ENCODE measurements at places on chromosomes 5 and 9.

GRCh38 chr5:57382655-57383054, 100.0 kb downstream of the ACTBL2 start:
- DNase-seq, result no peak

DNA sequence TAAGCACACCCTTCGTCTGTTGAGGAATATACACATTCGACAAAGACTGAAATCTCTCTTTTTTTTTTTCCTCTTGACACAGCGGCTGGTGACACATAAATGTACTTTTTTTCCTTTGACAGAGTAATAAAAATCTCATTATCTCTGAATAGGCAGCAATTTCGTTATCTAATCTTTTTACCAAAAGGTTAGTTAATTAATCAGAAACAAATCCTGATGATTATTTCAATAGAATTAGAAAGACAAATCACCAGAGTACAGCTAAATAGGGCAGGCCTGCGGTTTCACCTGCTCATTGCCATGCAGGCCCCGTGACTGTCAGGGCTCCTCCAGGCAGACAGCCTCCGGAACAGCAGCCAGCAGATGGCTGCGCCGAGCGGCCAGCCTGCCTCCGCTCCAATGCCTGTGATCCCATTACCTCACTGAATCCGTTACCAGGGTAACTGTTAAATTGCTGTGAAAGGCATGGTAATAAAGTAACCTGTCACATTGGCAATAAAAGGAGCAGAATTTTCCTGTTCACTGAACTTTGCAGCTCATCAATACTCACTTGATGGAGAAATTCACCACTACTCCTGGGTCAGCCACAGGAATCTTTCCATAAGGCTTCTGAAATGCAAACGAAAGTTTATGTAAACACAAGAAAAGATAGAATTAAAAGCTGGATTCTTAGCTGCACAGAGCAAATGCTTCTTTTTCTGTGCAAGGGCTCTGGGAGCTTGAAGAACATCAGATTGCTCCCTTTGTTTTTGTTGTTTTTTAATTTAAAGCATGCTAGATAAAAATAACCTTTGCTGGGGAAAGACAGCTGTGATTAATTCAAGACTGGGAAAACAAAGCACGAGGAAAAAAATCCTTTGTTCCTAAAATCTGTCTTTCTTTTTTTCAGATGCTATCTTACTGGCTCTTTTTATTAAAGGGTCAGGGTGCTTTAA, 666.4 kb upstream of the ZNF608 start:
- no peak for DNase-seq

DNA sequence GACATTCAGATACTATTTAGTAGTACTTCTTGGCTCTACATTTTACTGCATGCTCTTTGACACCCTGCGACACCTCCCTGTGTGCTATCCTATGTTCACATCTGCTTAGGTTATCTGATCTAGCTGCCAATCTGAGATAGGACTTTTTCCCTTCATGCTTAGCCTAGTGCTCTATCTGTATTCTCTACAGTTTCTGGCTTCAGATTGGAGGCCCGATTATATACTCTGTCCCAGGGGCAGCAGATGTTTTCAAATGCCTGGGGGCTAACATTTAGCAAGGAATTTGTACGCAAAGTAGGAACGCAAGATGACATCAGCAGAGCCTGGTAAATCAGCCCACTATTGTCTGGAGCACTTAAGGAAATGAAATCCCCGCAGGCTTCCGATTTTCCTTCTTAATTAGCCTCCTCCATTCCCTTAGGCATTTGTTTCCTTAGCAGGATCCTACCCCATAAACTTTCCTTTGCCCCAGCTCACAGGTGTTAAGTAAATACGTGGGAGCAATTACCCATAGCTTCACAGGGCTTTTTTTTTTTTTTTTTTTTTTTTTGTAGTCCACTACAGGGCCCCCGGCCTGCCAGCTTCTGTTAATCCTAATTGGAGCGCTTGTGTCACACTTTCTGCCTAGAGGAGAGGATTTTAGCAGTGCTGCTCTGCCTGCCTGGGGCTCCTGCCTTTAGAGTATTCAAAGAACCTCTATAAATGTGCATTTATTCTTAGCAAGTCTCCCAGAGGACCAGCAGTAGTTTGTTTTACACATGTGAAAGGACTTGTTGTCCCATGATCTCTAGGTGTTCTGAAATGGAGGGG, 61.1 kb upstream of the LPAR1 start:
- no peak for DNase-seq

DNA sequence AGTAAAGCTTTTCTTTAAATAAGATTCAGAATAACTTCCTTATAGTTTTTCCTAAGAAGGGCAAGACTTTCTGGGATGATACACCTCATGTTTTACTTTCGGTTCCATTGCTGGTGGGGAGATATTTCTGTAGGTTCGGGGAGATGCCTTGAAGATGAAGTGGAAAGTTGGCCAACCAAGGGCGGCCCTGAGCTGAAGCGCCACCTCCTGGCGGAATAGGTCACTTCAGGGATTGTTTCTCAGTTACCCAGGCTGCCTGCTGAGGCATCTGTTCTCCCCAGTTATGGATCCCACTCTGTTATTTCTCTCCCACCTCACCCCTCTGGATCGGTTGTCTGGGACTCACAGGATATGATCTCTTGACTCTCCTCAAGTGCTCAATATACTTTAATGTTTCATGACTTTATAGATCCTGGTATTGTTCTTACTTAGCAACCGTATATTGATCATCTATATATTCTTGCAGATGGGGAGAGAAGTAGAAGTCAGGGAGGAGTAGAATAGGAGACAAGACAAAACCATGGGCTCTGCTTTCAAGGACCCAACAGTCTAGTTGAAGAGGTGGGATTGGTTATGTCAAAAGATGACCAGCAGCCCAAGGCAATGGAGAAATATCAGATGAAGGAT, 23.4 kb downstream of the MEGF10 start:
- peak; percentile 66 for DNase-seq

DNA sequence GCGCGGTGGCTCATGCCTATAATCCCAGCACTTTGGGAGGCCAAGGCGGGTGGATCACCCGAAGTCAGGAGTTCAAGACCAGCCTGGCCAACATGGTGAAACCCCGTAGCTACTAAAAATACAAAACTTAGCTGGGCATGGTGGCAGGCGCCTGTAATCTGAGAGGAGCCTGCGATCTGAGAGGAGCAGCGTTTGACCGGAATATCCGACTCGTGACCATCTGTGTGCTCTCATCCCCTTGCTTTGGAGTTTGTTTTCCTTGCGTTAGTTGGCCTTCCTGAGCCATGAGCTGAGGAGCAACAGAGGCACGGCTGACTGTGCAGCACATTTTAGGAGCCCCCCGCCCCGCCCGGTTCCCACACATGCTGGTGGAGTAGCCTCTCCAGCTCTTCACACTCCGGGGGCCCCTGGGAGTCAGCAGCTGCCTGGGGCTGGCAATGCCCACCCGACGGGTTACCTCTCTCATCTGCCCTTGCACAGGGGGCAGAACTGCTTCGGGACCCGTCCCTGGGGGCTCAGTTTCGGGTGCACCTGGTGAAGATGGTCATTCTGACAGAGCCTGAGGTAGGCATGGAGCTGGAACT, 3.0 kb downstream of the ADAMTS13 start:
- no peak for DNase-seq

GRCh38 chr5:4418084-4418483, 722.0 kb upstream of the ADAMTS16 start:
- no peak for DNase-seq

- peak; percentile 87 for DNase-seq
These were observed 184.8 kb downstream of the KIAA0825 start for GRCh38 chr5:94433397-94434163.

DNA sequence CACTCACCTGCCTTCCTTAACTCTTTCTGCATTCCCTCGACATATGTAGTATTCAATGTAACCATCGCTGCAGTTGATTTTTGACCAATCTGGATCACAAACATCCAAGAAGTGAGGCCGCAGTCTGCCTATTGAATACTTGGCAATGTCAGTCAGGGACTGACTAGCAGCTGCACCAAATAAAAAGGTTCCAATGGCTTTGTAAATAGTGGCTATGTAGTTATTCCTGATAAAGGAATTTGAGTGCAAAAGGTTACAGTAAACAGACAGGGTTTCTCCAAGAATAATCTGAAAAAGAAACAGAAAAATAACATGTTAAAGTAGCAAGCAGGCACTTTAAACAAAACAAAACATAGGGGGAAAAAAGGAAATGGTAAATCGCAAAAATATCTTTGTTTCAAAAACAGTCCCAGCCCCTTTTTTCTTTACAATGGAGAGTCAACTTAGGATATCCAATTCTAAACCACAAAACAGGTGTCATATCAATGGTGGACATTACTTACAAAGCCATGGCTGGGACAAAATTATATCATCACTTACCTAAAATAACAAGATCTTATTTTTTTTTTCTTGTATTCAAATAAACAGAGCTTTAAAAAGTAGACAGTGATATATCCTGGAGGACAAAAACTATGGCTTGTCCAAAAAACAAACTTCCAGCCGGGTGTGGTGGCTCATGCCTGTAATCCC, 66.8 kb downstream of the PLPP1 start:
- DNase-seq, result no peak

DNA sequence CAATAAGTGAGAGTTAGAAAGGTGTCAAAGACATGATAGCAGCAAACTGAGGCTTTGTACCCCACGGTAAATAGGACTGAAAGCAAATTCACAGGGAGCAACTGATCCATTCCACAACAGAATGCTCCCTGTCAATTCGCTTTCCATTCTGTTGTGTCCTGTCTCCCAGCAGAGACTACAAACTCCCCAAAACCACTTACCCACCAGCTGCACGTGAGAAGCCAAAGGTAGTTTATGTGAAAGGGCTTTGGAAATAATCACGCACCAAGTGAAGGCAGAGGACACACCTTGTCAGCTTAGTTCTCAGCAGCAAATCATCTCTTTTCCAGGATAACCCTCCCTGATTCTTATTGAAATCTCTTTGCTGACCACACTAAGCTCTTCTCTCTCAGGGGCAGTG, 46.6 kb upstream of the IL17B start:
- no peak for DNase-seq

DNA sequence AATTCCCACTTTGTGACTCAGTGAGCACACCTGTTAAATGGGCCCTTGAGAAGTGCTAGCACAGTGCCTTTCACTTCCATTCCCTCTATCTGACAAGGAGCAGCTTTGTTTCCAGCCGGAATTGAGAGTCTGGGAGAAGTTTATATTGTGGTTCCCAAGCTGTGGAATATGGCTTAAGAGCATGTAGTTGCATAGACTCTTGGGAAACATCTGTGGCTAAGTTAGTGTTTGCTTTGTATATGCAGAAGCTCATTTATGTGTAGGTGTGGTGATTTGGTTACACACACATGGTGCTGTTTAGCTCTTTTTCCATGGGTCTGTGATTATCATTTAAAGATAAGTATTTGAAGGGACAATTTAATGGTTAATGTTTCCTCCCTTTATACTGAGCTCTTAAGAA, 110.5 kb upstream of the HMHB1 start:
- no peak for DNase-seq

GRCh38 chr9:121833061-121833460, 181.6 kb downstream of the DAB2IP start:
- DNase-seq, result no peak

DNA sequence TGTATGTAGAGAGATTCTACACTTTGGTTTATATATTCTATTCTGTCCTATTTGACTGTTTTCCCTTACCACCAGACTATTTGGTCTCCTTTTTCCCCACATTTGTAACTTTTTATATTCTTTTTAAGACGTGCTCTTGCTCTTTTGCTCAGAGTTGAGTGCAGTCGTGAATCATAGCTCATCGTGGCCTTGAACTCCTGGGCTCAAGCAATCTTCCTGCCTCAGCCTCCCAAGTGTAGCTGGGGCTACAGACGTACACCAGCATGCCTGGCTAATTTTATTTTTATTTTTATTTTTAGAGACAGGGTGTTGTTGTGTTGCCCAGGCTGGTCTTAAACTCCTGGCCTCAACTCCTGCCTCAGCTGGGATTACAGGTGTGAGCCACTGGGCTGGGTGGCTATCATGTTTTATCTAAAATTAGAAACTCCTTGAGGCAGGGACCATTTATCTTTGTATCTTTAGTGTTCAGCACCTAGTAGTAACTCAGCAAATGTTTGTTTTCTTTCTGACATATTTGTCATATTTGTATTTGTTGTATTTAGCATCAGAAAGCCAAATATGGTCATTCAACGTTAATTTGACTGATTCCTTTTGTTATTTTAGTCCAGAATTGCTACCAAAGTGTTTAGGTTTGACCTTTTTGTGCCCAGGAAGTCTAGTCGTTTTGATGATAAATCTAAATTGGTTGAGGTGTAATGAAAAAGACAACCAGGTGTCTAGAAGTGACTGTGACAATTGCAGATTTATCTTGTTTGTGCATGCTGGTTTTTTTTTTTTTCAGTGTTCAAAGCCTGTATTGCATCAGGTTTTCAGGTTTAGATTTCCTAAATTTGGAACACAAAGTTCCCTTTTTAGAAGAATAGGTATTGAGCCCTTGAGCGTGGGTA, 44.3 kb downstream of the ERBIN start:
- no peak for DNase-seq

DNA sequence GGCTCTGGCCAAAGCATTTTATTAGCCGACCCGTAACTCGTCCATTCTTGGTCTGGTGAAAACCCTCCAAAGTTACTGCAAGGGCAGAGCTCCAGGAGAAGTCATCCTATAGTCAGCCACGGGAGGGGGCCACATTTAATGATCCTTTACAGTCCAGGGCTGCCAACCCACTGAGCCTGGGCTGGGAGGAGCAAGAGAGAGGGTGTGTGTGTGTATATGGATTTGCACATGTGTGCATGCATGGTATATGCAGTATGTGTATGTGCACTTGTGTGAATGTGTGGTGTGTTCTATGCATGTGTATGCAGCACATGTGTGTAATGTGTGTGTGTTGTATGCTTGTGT, 4.2 kb upstream of the RASGEF1C start:
- no peak for DNase-seq

DNA sequence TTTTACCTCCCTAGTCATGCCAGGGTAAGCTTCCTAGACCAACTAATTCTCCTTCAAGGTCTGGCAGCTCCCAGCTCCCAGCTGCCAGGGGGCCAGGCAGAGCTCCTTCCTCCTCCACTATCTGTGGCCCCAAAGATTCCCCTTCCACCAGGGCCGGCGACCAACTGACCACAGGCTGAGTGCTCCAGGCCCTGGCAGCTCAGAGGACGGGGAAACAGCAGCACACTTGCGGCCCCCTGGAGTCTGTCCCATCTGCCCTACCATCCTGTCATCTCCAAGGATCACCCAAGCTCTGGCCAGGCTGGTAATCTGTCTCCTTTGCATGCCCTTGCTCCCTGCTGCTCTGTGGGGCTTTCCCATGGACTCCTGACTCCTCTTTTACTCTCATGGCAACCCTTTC, 31.2 kb upstream of the BASP1 start:
- DNase-seq, result peak; percentile 26

GRCh38 chr5:150642567-150642927, 2.1 kb downstream of the SYNPO start:
- DNase-seq, result no peak

GRCh38 chr5:122385808-122386207, 73.8 kb downstream of the SNCAIP start:
- DNase-seq, result no peak

DNA sequence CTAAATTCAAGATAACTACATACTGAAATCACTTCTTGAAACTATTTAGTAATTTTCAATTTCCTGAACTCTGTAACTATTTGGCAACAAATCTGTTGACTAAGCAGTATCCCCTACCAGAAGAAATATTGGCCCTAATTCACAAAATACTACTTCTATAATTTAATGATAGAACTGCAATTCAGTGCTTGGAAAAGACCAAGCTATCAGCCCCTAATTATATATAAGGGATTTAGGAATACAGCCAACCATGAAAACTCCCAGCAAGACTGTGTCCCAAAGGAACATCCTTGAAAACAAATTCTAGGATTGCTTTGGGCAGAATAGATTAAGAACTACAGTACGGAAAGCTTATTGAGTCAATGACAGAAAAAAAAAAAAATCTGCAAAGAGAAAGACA, 169.2 kb downstream of the RAB3C start:
- DNase-seq, result no peak

All from suppressor macrophage treated with lipopolysaccharide for 1 hour (primary cell).